Amniotic stem cell (primary cell): ENCODE measurements at places on chromosomes 1 and 21.

GRCh38 chr1:32105338-32105737 is 2.5 kb upstream of the KPNA6 start:
- no peak for DNase-seq

DNA sequence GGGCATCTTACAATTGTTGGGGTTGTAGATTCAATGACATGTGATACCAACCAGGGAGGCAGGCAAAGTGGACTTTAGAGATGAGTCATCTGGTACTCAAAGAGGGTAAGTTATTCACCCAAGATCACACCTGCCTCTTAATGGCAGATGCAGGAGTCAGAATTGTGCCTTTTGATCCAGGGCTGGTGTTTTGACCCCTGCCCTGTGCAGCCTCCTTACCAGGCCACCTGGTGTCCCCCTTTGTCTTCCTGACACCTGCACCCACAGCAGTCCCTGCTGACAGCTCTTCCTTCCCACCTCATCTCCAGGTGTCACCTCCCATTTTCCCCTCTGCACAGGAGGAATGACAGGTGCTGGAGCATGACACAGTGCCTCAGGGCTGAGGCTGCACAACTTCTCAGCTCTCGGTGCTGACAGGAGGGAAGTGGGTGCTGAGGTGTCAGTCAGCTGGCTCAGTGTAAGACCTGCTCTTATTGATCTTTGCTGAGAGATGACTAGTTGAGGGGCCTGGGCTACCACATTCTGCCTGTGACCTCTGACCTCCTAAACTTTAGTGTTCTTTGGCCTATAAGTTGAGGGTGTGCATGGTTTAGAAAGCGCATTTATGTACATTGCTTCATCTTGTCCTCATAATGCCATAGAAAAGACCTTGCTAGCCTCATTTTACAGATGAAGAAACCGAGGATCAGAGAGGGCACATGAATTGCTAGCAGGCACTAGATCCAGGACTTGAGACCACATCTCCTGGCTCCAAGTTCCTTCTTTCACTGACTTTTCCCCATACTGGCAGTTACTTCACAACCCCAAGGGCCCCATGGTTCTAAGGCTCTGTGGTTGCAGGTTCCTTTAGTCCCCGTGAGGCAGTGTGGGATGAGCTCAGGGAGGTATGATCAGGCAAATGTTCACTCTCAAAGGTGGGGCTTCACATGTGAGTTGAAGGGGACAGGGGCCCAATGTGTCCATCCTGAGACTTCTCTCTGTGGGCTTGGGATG is 31.3 kb downstream of the CACNA1E start:
- no peak for DNase-seq

- no peak for DNase-seq
Measured at GRCh38 chr21:33541105-33541711, 709 bp downstream of the GART start.

DNA sequence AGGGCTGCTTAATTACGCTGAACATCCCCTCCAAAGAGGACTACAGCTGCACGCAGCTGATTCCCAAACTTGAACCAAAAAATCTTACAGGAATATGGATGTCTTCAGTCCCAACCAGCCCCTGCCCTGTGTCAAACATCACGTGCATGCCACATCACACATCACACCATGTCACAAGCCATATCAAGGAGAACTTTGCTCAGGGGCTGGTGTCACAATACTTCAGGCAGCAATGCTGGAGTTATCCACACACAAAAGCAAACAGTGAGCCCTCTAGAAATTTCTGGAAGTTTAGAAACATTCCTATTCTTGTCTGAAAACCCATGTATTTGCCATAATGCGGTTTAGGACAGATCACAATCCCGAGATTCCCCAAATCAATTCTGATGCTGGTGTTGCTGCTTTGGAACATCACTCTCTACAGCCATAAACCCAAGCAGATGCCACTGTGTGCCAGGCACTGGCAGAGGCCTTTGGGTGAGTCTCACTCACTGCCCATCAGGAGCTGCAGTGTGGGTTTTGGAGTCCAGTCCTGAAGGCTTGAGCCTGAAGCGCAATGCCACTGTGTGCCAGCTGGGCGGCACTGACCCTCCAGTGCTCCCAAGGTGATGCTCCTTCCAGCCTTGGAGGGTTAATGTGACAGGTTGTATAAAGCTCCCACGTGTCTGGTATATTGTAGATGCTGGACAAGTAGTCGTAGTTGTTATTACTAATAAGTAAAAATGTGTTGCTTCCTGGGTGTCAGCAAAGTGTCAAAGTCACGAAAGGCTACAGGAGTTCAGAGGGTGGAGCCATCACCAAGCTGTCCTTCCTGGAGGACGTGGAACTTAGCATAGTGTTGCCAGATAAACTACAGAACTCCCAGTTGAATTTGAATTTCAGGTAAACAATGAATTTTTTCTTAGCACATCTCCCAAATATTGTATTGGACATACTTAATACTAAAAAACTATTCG is 20.1 kb upstream of the EFNA1 start:
- DNase-seq: no peak
